ENCODE measurements at places on chromosomes 4 and X.

DNA sequence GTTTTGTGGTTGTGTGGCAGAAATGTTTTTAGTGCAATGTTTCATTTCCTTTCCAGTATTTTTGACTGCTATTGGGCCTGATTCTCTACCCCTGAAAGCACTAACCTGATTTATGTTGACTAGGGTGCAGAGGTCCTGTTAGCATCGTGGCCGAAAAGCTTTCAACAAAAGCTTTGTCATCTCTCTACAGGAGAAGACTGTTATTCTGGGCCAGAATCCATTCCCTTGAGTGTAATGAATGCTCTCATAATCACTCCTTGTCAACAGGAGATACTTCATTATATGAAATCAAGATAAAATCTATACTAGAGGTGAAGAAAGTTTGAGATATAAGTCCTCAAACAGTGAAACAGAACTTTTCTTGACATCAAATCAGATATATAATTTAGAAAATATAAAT lies 195.5 kb downstream of the ZNF330 start:
- DNase-seq = no peak

DNA sequence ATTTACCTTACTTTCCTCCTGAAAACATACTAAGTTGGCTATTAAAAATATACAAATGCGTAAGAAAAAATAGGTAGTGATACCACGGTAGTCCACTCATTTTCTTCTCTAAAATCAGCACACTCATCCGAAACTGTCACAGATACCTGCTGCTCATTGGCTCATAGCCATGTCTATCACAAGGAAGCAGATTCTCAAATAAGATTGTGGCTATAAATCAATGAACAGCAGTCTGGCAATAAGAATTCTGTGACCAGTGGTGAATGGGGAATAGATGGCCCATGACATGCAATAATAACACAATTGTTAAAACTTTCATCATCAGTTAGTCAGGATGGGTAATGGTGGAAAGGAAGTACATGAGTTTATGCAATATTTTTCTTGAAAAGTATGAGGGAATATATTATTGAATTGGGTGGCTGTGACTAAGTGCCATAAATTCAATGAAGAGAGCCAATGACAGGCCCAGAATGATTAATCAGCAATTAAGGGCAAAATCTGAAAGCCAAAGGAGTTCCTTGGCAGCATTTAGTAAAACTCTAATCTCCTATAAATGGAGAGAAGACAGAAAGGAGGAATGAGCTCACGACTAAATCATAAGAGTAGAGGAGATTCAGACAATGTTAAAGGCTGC lies 202.3 kb upstream of the NEIL3 start:
- no peak for DNase-seq

DNA sequence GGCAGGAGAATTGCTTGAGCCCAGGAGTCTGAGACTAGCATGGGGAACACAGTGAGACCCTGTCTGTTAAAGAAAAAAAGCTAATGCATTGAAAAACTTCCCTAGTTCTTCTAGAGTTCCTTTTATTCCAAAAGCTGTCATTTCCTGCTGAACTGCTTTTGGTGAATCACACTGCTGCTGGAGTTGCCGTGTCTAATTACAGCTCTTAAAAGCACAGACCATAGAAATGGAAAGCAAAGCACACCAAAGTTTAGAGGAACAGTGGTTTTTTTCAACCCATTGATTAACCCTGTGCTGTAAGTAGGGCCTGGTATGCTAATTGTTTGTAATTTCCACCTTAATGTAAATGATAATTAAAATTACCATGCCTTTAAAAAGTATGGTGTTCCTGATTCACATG lies 52.4 kb downstream of the SEPTIN11 start:
- peak; percentile 52 for DNase-seq

DNA sequence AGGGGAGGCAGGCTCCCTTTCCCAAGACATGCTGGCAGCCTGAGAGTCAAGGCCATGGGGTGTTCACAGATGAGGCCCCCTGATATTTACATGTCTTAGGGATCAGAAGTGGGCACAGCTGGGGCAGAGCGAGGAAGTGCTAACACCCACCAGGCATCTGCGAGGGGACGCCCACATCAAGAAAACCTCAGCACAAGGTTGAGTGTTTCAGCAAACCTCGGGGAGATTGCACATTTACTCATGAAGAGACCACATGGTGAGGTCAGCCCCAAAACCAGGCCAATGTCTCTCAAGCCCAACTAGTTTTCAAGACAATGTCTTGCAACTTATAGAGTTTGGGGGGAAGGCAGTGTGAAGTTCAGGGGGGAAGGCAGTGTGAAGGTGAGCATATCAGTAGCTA lies 55.2 kb downstream of the CLNK start:
- no peak for DNase-seq

GRCh38 chr4:152310257-152310656 lies 225.6 kb downstream of the FBXW7 start:
- DNase-seq = peak; percentile 20

- DNase-seq = peak; percentile 54
These were observed 97.3 kb upstream of the DCLK2 start for GRCh38 chr4:149980941-149981340.

DNA sequence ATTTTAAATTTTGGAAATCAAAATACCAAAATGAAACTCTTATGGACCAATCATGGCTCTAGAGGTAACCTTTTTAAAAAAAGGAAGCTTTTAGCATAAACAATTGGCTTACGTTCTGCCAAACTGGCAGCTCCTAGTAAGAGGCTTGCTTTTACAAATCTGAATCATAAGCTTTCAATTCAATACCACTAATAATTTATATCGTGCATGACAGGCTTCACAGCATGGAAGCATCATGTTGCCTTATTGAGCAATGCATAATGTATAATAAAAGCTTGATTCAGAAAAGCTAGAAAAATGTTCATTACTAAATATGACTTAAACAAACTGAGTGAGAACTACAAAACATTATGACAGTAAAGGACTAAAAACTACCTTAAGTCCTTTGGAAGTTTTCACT lies 280.9 kb downstream of the IQCM start:
- DNase-seq = no peak

DNA sequence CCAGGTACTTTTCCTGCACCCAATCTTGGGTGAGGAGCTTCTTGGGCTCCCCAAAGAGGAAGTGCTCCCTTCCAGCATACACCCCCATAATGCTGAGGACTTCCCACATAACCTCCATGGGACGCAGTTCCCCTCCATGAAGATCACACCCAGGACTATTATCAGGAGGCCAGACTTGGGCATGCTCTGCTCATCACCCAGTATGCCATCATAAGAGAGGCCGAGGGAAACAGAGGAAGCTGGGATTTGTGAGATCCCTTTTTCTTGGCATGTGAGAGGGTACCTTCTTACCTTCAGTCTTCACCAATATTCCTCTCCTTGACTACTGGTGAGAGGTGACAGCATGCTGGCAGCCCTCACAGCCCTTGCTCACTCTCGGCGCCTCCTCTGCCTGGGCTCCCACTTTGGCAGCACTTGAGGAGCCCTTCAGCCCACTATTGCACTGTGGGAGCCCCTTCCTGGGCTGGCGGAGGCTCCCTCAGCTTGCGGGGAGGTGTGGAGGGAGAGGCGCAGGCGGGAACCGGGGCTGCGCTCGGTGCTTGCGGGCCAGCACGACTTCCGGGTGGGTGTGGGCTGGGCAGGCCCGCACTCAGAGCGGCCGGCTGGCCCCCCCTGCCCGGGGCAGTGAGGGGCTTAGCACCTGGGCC lies 15.7 kb upstream of the HSFX1 start:
- DNase-seq = no peak

DNA sequence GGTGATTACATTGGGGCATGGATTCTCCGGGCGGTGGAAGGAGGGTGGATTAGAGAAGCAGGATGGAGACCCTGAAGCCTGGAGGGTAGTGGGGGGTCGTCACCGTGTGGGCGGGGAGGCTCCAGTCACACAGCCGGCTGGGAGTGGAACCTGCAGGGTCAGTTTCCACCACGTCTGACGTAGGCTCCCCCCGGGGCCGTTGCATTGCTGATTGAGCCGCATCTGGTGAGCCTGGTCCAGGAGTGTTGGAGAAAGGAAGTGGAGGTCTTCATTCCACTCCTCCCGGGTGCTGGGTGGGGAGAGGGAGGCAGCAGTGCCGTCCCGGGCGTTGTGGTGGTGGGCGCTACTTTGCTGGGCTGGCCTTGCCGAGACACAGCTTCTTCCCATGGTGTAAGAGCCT lies 28.1 kb downstream of the TBC1D14 start:
- DNase-seq = no peak

GRCh38 chr4:37400241-37400881 lies 155.8 kb downstream of the NWD2 start:
- no peak for DNase-seq

DNA sequence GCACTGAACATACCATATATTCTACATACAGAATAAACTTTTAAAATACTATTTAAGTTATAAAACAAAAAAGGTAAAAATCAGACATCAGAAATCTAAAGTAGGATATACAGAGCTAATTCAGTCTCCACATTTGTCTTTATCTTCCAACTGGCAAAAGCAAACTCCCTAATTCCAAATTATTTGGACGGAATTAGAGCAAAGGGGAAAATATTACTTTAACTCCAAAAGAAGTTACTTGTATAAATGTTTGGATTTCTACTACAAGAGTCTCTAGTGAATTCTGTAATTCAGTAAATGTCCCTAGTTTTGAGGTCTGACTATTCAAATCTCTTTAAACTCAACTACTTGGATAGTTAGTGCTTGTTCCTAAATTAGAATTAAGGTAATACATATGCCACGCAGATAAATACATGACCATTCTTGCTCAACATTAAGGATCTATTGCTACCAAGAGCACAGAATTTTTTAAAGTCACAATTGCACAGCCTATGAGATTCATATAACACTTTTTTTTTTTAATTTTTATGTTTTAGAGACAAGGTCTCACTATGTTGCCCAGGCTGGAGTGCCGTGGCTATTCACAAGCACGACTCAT lies 7.3 kb downstream of the ZNF280C start:
- DNase-seq = no peak

- no peak for DNase-seq
These were observed 205.4 kb downstream of the DCLK2 start for GRCh38 chr4:150283689-150284088.

GRCh38 chrX:3271183-3271833 lies 75.1 kb downstream of the MXRA5 start:
- DNase-seq = peak; percentile 10

GRCh38 chrX:137428221-137428661 lies 137.7 kb upstream of the ZIC3 start:
- DNase-seq = no peak

GRCh38 chr4:37644962-37645361 lies 41.2 kb downstream of the RELL1 start:
- no peak for DNase-seq

GRCh38 chrX:83759872-83760271 lies 101.1 kb upstream of the CYLC1 start:
- peak; percentile 31 for DNase-seq

GRCh38 chr4:71461422-71461821 lies 122.6 kb downstream of the SLC4A4 start:
- DNase-seq = no peak

DNA sequence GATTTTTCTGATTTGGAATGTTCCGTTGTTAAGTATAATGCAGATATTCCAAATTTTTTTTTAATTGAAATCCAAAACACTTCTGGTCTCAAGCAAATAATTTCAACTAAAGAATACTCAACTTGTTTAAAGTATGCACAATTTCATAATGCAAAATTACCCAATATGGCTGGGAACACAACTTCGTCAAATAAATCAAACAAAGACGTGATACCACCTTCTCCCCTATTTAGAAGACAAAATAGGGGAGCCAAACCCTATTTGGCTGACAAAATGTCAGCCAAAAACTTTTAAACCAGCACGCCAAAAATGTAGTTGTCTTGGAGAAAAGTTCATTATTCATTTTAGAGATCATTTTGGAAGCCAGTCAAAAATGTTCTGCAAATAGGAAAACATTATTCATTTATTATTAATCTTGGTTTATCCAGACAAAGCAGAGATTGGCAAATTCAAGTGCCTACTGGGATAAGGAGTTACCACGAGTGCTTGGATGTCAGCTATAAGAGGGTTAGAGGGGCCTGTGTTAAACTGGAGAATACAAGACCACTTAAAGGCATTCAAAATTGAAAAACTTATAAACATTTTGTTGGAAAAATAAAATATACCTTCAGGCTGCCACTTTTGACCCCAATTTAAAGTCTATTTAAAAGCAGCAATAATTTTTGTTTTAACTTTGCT lies 3.3 kb upstream of the TKTL2 start:
- DNase-seq = no peak

GRCh38 chrX:155715141-155715540 lies 102.4 kb upstream of the TMLHE start:
- no peak for DNase-seq

- DNase-seq = no peak
These were observed 591.5 kb upstream of the PITX2 start for GRCh38 chr4:111214371-111214770.

DNA sequence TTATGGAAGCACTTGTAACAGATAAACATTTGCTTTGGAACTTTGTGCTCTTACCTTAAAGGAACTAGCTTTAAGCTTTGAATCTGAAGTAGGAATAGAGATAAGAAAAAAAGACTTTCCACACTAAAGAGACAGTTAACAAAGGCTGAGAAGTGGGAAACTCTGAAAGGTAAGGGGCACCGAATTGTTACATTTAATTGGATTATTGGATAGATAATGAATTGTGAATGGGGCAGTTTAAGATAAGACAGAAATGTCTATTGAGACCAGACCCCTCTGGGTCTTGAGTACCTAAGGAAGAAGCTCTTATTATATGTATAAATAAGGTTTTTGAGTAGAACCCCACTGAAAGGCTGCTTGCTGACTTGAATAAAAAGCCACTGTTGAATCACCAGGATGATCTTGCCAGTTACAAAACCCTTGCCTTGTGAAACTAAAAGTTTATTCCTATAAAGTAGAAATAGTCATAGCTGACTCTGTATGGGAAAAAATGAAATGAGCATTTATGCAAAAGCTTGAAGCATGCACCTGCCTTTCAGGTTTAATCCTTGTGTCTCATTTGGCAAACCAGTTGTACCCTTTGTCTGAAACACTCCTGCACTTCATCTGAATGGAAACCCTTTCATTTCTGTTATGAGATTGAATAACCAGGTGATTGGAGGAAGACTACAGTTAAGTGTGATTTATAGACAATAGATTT lies 423.2 kb downstream of the RPA4 start:
- DNase-seq = no peak

DNA sequence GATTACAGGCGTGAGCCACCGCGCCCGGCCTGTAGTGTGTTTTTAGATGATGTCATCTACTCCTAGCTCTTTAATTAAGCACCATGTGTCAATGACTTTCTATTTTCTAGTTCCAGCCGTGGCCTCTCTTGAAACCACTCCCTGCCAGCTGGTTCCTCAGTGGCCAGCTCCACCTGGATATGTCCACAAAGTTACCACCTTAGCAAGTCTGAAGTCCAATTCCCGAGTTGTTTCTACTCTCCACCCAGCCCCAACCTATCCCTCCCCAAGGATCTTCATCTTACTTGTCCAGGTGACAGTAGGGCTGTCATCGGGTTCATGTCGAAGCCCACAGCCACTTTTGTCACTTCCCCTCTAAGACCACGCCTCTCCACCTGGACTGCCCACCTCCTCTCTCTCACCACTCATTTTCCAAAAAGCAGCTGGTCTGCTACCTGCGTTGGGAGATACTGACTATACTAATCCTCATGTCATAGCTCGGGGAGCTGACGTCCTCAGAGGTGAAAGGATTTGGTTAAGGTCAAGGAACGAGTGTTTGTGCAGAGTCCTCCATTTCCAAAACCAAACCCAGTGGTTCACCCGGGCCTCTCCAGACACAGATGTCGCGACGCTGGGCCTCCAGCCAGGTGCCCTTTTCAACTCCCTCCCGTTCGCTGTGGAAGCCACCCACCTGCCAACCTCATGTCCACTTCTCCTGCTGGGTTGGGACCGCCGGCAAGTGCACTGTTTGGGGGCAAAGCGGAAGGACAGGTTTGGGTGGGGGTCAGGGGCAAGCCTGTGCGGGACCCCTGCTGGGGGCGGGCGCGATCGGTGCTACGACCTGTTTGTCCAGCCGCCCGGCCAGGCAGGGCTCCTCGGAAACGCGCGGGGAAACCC lies 704 bp downstream of the FAM3A start:
- peak; percentile 68 for DNase-seq
